ENCODE measurements at places on chromosomes 4 and X.

DNA sequence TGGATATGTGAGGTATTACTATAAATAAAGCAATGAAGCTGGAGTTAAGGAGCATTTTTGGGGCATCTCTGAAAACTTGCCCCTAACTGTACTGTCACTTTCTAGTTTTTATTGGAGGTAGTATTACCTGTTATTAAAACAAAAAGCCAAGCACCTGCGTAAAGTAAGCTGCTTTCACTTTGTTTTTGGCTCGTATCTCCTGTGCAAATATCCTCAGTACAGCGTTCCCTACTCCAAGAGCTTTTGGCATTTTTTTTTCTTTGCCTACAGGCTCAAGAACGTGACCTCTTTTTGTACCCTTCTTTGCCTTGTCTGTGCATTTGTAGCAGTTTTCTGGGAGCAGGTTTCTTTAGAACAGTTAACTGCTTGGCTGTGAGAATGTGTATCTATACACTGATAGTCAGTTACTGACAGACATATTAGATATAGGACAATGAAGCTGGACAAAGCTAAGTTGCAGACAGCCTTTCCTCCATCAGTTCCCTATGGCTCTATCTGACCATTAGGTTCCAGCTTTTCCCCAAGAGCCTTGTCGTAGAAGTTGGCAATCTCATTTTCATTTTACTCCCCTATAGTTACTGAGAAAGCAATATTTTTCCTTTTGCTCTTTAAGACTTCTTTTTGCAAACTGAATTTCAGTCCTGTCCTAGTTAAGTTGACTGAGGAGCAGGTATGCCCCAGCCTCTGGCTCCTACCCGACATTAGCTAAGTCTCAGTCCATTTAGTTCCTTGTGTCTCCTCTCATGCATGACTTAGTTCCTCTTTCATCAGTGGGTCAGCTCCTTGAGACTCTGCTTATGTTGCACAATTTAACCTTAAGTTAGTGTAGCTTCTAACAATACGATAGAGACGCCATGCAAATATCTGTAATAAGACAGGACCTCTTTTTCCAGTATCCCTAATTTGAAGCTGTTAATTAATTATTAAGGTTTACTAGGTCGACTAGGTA lies 71.5 kb upstream of the HPRT1 start:
- no peak for DNase-seq

GRCh38 chrX:151153086-151153485 lies 23.3 kb upstream of the GPR50 start:
- DNase-seq: no peak

DNA sequence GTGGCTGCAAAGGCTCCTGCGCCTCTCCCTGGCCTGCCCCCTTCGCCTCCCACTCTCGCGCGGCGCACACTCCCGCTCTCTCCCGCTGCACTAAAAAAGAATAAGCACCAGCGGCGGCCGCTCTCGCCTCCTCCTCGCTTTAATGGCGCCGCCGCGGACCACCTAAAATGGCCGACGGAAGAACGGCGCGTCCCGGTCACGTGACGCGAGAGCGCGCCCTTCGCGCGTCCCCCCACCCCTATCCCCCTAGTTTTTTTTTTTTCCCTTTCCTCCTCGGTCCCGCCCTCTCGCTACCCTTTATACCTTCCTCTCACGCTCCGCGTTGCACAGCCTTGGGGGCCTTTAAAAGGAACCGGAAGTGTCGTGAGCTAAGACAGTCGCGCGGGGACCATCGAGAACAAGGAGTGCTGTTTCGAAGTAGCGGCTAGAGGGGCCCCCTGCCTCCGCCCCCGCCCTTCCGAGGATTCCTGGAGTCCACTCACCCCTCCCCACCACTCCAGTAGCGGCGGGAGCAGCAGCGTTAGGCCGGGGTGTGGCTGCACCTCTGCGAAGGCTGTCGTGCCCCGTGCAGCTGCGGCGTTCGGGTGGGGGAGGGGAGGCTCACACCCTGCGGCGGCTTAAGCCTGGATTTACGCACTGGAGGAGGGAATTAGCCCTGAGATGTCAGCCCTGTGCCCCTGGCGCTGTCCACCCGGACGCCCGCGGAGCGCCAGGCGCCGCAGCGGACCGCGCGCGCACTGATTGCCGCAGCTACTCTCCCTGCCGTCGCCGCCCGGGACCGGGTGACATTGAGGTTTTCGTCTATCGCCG lies at the start of gene HNRNPD:
Gene HNRNPD (minus strand): TSS at position 176 of the 810 bp plus-strand sequence. CDS start 313 bp downstream, outside the sequence.
- peak; percentile 98 for DNase-seq

DNA sequence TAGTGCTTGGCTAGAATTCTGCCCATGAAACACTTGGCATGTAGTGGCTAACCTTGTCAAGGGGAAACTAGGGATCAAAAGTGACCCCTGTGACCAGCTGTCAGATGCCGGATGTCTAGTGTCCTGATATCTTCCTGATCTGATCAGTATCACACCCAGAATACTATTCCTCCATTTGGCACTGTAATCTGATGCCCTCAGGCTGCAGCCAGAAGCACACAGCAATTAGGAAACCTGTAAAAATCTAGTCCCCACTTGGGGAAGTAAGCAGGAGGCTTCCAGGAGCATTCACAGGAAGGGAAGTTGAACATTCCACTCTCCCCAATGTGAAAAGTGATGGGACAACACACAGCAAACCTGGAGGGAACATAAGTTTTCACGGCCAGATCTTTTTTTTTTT lies 125.1 kb downstream of the HS6ST2 start:
- DNase-seq: no peak

Measured in thymus (tissue), 14 donors.